ENCODE measurements at places on chromosomes 12 and 14. TPM values are rescaled to one million over a fixed set of nuclear protein-coding genes. Genes with fewer than 3 reads are reported as not detected.

Gene NPFF
- total RNA-seq = not detected

Gene SMIM41
- not detected for total RNA-seq

Gene PMEL
- 188 TPM for total RNA-seq

Gene NACA
- 1,321 TPM for total RNA-seq

Data from suprapubic skin (tissue), 4 donors.